ENCODE measurements at places on chromosomes 13 and 19.

DNA sequence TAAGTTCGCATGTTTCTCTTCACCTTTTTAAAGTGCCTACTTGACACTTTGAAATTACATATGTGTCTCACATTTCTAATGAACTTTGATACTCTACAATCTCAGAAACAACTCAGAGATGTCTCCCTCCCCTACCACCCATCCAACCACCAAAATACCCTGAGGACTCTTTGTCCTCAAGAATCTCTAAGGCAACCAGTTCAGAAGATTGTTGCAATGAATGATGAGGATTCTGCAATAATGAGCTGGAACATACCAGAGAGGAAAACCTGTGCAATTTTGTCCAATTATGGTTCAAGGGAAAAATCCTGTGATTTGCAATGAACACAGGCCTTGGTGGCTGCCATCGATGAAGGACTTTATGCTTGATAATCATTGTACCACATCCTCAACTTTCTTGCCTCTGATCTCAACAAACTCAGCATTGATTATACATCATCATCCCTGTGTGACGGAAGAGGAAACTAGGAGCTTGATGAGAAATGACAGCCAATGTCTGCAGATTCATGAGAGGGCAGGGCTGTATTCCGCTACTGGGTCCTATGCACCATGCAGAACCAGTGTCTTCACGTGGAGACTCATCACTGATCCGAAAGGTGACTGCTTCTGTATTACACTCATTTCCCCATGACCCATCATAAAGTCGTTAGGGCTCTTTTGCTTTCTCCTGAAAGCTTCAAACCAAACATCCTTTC lies 1.1 kb downstream of the FPR1 start:
- no peak for DNase-seq

DNA sequence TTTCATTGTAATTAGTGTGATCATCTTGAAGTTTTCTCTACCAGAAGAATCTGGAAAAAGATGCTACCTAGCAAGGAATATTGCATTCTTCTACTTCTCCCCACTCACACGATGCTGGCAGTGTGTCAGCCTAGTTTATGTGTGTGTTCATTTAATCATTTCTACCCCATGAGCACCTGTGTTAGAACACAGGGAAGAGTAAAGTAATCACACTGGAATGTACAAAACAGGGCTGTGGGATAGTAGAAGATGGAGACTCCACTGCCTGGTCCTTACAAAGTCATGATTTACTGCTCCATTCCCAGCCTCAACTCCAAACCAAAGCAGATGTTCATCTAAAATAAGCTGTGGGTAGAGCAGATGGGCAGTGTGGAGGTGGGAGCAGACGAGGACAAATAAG lies 47.7 kb upstream of the RGCC start:
- DNase-seq: no peak

GRCh38 chr19:33731881-33732280 lies 64.8 kb upstream of the KCTD15 start:
- no peak for DNase-seq

- DNase-seq: no peak
These were observed 6.8 kb downstream of the ADAT3 start for GRCh38 chr19:1911995-1912394.

GRCh38 chr13:52734075-52734623 lies 5.5 kb downstream of the CNMD start:
- no peak for DNase-seq

- no peak for DNase-seq
These were observed 55.2 kb downstream of the STARD13 start for GRCh38 chr13:33230178-33230881.

DNA sequence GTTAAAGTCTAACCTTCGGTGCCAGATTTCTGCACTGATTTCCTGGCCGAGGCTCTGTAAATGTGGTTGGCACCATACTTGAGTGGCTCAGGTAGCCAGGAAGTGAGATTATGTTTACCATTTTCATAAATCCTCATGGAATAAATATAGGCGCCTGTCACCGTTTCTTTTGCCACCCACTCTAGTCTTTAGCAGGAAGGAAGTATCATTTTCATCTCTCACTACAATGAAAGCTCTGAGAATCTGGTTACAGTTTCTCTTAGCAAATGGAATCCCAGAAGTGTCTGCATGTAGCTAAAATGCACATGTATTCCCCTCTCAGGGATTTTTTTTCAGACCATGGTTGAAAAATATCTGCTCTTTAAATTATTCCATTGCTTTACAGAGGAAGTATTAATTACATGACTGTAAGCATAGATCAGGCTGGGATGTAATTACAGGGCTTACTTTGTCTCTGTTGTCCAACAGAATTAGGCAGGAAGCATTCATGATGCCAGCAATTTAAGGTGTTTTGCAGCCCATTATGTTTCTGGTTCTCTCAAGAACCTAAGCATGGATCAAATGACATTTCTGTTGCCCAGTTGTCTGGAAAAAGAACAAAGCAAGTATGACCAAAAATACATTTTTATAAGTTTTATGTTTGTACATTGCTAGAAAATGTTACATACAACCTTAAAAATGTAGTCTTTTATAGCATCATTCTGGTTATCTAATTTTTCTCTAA lies 221.7 kb upstream of the SPRY2 start:
- no peak for DNase-seq

- DNase-seq: no peak
These were observed 211.2 kb upstream of the EDNRB start for GRCh38 chr13:78129823-78130222.

DNA sequence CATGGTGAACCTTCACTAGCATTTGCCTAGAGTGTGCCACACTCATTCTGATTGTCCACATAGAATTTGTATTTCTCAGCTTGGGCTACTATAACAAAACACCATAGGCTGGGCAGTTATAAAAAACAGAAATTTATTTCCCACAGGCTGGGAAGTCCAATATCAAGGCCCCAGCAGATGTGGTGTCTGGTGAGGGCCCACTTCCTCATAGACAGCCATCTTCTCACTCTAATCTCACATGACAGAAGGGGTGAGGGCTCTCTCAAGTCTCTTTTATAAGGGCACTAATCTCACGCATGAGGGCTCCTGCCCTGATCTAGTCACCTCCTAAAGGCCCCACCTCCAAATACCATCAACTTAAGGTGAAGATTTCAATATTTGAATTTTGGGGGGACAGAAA lies 53.6 kb downstream of the LRRC63 start:
- DNase-seq: no peak

DNA sequence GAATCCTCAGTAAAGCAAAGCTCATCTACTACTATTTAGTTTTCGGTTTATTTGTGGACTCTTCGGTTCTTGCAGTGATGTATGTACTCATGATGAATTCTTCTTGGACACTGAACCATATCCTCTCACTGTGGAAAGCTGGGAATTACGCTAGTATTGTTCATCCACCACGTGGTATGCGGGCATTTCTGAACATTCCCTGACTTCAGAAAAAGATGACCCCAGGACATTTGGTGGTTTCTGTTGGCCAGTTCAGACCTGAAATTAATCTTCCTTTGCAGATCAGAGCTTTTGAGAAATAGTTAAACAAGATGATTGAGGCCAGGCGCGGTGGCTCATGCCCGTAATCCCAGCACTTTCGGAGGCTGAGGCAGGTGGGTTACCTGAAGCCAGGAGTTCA lies 25.3 kb upstream of the FBN3 start:
- no peak for DNase-seq

DNA sequence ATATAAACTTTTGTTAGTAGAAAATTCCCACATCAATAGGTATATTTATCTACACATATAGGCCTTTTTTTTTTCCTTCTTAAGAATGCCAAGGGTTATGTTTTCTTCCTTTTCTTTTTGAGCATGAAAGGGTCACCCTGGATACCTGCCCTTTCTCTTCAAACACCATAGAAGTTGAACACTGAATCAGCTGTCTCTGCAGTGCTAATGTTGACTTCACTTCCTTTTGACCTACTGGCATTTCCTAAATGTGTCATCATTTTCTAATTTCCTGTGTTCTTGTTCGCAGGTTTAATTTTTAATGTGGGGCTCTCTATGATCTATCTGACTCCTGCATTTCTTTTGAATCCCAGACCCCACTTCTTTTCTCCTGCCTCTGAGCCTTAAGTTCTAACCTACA lies 532.0 kb downstream of the GPC6 start:
- DNase-seq: no peak

All from CD4-positive, alpha-beta T cell treated with Interleukin-15 for 4 hours (primary cell).